Breast epithelium (tissue), 4 donors: ENCODE measurements at places on chromosomes 12 and 14.
A peak's percentile ranks its signal among the peaks of the same experiment; 100 is the strongest.

DNA sequence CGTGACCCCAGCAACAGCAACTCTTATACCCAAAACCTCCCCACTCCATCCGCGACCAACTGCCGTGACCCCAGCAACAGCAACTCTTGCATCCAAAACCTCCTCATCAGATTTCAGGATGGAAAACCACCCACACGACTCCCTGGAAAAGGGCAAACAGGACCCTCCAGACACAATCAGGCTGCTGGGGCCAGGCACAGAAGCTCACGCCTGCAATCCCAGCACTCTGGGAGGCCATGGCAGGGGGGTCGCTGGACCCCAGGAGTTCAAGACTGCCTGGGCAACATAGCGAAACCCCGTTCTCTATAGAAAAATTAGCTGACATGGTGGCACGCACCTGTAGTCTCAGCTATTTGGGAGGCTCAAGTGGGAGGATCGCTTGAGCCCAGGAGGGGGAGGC, 19.7 kb downstream of the PGAM5 start:
- H3K4me3 ChIP-seq = no peak overlapping the region
- no peaks in the 10 kb centered on the region for H3K36me3 ChIP-seq
- no peaks in the 10 kb centered on the region for H3K4me1 ChIP-seq
- no peaks in the 10 kb centered on the region for H3K27me3 ChIP-seq
- no peak overlapping the region for H3K27ac ChIP-seq
- DNase-seq = no peak

GRCh38 chr14:48390346-48390745, 714.9 kb upstream of the MDGA2 start:
- no peak for DNase-seq
- H3K27me3 ChIP-seq = no peaks in the 10 kb centered on the region
- no peaks in the 10 kb centered on the region for H3K36me3 ChIP-seq
- H3K4me3 ChIP-seq = no peak overlapping the region
- no peak overlapping the region for H3K27ac ChIP-seq

- no peaks in the 10 kb centered on the region for H3K27me3 ChIP-seq
- H3K36me3 ChIP-seq = no peaks in the 10 kb centered on the region
- peak; percentile 17 for DNase-seq
- H3K4me3 ChIP-seq = no peak overlapping the region
- H3K4me1 ChIP-seq = no peaks in the 10 kb centered on the region
Observed at GRCh38 chr14:103031956-103032355, 25.4 kb downstream of the CDC42BPB start.

DNA sequence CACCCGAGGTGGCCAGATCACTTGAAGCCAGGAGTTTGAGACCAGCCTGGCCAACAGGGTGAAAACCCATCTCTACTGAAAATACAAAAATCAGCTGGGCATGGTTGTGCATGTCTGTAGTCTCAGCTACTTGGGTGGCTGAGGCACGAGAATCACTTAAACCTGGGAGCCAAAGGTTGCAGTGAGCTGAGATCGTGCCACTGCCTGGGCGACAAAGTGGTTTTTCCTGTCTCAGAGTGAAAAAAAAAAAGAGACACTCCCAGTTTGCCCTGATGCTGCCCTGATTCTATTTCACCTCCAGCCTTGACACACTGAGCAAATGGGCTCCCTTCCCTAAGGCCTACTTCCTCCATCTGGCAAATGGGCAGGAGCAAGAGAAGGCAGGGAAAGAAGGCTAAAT, 28.5 kb upstream of the PLEK2 start:
- peak overlapping the region; percentile 8 for H3K27ac ChIP-seq
- H3K27me3 ChIP-seq = no peaks in the 10 kb centered on the region
- H3K4me3 ChIP-seq = no peak overlapping the region
- no peaks in the 10 kb centered on the region for H3K4me1 ChIP-seq

DNA sequence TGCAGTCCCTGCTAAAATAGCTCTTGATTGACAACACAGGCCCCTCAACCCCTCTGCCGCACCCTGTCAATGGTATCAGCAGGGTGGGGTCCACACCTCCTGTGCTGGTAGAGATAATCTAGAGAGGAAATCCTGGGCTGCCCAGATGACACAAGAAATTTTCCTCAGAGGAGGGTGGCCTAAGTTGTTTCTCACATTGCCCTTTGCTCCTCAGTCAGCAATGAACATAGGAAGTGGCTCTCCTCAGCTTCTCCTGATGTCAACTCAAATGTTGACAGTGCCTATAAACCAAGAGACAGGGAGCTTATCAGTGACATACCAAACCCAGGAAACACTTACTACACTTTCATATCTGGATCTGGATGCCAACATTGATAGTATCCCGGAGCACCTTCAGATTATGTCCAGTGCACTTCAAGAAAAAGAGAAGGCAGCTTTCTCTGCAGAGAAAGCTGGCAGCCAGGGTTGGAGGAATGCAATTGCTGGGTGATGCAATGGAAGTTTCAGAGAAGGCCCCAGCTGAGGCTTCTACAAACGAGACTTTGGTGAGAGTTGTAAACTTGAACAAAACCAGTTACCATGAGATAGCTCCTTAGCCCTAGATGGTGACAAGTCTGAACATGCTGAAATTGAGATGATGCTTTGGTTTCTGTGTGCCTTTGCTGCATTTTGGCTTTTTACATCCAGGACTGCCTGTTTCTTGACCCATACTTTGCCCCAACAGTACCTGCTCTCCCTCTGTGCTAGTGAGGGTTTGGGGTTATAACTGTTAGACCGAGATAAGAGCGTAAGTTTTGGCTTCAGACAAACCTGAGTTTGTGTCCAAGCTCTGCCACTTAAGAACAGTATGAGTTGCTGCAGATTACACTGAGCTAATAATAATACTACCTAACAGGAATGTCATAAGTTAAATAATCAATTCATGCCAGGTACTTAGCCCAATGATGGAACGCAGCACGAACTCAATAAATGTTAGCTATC, 183.5 kb downstream of the NUAK1 start:
- no peaks in the 10 kb centered on the region for H3K36me3 ChIP-seq
- no peak for DNase-seq
- no peak overlapping the region for H3K27ac ChIP-seq

- peak overlapping the region; percentile 74 for H3K27ac ChIP-seq
- H3K36me3 ChIP-seq = no peaks in the 10 kb centered on the region
- H3K4me1 ChIP-seq = no peaks in the 10 kb centered on the region
- no peaks in the 10 kb centered on the region for H3K27me3 ChIP-seq
Observed at GRCh38 chr12:91173124-91173523, 9.5 kb downstream of the DCN start.

DNA sequence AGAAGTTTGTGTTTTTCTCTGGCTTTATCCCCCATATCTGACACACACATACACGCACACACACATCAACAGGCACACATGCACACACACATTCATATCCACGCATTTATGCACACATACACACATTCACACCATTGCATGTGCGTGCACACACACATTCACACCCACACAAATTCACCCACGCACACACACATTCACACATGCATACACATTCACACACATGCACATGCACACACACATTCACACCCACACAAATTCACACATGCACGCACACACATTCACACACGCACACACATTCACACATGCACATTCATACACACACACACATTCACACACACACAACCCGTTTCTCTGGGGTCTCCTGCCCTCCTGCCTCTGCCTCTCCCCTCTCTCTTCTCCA, 264.2 kb downstream of the BCL11B start:
- DNase-seq = no peak
- H3K4me1 ChIP-seq = no peaks in the 10 kb centered on the region
- H3K27me3 ChIP-seq = no peaks in the 10 kb centered on the region
- no peak overlapping the region for H3K27ac ChIP-seq
- no peaks in the 10 kb centered on the region for H3K36me3 ChIP-seq
- H3K4me3 ChIP-seq = no peak overlapping the region
